ENCODE measurements at places on chromosomes 7 and 10.

DNA sequence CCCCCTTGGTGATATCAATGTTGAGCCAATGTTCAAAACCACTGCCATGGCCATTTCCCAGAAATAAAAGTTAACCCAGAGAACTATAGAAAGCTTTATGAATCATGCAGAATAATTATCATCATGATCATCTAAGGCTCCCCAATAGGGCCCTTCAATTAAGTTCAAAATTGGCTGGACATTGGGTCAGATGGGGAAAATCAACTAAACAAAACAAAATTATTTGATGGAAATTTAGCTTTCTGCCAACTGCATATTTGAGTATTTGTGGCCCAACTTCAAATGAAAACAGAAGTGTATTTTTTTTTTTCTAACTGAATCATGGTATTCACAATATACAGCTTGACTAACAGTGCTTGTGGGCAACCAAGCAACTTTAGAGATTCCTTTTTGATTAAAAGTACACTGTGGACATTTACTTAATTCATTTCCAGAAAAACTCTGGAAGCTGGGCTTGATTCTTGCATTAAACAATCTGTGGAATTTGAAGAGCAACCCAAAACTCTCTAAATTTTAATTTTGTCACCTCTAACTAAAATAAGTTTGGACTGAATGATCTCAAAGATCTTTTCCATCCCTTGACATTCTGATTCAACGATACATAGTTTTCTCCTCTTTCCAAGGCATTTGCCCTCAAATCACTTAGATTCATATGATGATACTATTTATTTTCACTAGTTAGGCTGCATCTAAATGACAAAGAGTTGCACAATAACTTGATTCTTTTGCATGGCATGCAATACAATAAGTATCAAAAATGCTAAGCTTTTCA, 203.2 kb downstream of the AHR start:
- DNase-seq = no peak

DNA sequence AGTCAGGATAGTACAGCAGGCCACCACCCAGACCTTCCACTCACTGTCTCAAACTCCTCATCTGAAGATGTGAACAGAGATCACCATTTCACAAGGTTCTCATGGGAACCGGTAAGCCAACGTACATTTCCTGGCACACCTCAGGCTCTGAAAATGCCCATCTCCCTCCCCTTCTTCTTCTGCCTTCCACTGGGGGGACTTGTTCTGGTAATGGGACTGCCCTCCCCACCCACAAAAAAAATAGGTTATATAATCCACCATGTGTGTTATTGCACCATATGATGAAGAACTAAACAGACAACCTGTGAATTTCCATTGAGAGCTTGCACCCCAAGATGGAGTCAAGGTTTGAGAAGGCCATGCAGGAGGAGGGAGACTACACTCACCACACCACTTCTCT, 42.1 kb upstream of the IKZF1 start:
- no peak for DNase-seq

DNA sequence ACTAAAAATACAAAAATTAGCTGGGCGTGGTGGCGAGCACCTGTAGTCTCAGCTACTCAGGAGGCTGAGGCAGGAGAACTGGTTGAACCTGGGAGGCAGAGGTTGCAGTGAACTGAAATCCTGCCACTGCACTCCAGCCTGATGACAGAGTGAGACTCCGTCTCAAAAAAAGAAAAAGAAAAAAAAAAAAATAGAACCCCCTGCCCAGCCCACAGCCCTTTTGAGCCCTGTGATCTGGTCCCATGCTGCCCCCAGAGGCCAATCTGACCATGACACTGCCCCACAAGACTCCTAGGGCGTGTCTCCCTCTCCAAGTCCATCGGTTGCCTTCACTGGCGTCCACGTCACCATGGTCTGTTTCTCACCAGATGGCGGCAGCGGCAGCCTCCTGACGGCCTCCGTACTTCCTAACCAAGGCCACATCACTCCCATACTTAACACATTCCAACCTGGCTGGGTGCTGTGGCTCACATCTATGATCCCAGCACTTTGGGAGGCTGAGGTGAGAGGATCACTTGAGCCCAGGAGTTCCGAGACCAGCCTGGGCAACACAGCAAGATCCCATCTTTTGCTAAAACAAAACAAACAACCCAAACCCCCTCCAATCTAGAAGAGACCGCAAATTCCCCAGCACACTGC, 18.0 kb downstream of the STX1A start:
- no peak for DNase-seq

GRCh38 chr7:134355927-134356326, 39.2 kb upstream of the SLC35B4 start:
- DNase-seq = no peak

DNA sequence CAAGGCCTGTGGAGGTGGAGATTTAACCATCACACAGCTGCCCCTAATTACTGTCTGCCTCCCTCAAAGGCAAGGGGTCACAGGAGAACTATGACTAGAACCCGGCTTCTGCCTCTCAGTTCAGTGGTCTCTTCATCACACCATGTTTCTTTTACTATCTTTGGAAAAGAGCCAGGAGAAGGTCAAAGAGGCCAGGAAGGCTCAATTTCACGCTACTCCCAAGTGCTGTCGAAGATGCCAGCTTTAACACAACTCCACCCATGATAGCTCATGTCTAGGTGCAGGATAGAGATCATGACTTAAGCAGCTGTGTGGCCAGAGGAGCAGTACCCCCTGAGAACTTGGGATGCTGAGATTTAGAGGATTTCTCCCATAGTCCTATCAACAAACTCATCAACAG, 60.5 kb upstream of the OPALIN start:
- DNase-seq = no peak

DNA sequence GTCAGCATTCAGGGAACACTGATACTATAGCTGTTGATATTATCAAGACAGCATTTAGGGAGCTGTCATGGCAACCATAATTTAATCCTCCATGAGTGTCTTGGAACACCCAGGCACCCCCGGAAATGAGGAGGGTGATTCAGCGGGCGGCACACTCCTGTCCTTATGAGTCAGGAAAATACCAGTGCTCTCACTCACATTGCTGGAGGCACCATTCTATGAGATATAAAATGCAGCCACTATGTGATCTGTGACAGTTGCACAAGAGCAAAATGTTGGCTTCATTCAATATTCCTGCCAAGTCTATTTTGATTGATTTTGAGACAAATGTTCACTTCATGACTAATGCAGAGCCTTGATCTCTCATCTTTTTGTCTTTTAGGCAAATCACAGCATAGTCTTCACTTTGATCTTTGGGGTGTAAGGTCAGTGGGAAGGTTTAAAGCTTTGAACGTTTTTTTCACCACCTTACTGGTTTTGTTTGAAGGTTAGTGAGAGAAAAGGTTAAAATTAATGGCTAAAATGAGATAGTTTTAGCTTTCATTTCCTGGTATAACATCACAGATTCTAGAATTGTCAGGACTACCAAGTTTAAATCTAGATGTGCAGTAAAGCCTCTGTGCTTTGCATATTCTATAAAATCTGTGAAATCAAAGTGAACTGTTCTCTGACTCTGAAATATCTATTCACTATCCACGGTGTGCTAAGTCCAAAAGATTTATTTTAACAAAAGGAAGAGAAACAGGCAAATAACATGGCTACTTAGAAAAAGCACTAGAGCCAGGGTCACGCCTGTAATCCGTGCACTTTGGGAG, 12.4 kb upstream of the ARHGAP12 start:
- no peak for DNase-seq

- DNase-seq = no peak
Measured at GRCh38 chr10:17229016-17229716, 1.1 kb downstream of the VIM start.

GRCh38 chr7:128135515-128136214, 104.4 kb upstream of the LRRC4 start:
- DNase-seq = peak; percentile 60

GRCh38 chr10:67110286-67110685, 184.4 kb downstream of the LRRTM3 start:
- no peak for DNase-seq

DNA sequence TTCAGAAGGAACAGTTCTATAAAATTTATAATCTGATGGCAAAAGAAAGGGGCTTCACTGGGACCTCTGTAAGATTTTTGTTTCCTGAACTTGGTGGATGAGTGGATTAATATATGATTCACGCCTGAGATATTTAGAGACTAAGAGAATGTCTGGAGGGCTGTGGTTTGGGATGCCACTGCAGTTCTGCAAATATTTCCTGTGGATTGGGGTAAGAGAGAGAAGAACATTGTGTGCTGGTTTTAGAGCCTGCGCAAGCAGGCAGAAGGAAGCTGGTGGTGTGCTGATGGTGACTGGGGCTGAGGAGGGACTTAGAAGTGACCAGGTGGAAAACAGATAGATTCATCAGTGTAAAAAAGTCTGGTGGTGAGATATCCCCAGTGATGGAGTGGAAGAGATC, 87.0 kb downstream of the SUGCT start:
- no peak for DNase-seq

DNA sequence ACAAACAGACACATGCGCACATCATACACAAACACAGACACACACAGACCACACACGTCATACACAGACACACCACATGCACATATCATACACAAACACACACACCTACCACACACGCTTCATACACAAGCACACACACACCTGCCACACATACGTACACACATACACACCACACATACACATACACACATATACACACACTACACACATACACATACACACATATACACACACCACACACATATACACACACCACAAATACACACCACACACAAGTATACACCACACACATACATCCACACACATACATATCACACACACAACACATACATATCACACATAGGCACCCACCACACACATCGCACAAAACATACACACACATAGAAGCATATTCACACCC, 224.7 kb downstream of the SKAP2 start:
- DNase-seq = no peak

GRCh38 chr10:80486785-80487420, 32.8 kb downstream of the TSPAN14 start:
- no peak for DNase-seq

DNA sequence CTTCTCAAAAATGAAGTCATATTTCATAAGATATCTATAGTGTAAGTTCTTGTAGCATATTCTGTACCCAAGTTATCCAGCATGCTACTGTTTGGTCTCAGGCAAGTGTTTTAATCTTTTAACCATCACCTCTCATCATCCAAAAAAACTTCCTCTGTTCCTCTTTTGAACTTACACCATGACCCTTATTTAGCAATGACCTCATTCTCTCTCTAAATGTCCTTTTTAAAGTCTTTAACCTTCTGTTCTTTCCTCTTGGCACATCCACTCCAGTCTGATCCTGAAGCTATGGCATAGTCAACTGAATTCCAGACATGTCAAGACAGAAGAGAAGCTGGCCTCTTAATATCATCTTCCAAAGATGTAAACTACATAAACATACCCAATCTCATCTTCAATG, 26.2 kb downstream of the PPP3CB start:
- no peak for DNase-seq

GRCh38 chr10:132925614-132926013, 16.8 kb downstream of the CFAP46 start:
- no peak for DNase-seq

DNA sequence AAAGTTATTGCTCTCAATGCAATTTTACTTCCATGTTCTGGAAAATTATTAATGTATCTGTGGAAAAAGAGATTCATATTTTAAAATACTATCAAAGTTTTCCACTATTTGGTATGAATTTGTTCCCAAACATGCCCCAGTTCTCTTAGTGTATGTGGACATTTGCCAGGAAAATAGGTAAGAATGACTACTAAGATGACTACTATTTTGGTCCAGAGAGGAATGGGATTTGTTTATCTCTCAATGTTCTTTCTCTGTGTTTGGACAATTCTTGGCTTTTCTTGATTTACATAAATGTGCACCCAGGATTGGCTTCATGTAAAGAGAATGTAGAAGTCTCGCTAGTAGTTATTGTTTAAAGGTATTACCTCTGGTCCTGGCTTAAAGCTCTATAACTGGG, 60.3 kb upstream of the POT1 start:
- no peak for DNase-seq

DNA sequence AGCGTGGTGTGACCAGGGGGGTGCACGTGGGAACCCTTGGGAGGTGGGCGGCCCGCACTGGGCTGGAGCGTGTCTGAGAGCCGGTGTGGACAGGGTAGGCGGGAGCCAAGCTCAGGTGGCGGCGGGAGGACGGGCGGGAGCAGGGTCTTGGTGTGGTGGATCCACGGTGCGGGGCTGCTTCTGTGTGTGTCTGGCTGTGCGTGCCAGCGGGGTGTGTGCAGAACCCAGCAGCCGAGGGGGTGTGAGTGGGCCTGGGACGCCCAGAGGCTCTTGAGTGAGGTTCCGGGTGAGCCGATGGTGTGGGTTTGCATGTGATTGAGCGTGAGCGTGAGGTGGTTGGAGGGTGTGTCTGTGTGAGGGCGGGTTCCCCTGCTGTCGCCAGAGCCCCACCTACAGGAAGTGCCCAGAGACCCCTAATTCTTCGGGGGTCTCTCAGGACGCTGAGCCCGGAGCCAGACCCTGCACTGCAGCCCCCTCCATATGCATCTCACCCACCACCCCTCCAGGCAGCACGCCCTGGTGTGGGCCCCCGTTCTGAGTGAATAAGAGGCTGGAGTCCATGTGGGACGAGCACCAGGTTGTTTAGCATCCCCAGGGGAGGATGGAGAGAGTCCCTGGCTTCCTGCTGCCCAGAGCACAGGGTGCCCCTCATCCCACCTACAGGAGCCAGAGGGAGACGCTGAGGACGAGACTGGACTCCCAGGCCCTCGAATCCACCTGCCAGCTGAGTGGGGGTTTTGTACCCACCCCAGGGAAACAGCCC, 78.2 kb downstream of the ELFN1 start:
- DNase-seq = no peak

DNA sequence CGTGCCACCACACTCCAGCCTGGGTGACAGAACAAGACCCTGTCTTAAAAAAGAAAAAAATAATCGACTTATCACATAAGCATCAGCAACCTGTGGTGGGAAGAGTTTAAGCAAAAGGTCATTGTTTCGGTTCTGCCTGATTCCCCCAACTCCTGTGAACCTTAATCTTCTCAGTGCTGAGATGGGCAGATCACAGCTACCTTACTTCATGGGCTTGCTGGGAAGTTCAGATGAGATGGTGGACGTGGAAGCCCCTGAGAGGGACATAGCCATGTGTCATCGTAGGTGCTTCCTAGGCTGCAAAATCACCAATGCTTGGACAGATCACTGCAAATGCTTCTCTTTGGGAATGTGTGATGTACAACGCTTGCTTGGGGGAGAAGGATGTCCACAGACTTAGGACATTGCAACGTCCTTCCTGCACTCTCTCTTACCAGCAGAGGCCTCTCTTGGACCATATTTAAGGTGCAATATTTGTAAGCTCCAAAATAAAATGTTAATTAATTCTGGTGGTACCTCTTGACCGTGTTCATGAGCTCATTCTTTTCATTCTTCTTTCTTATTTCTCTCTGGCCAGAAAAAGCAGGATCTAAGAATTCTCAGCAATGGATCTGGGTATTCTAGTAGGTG, 8.6 kb downstream of the GJD4 start:
- no peak for DNase-seq

All from NCI-H345 (cell line).